Fibroblast of villous mesenchyme (primary cell): ENCODE measurements at places on chromosomes 2 and 18.

GRCh38 chr2:196167666-196168065 is 3.7 kb downstream of the STK17B start:
- peak; percentile 18 for DNase-seq

GRCh38 chr2:39275016-39275415 is 31.2 kb upstream of the CDKL4 start:
- no peak for DNase-seq

GRCh38 chr18:48459465-48459864 is 50.3 kb upstream of the ZBTB7C start:
- no peak for DNase-seq

GRCh38 chr18:66560094-66560493 is 43.8 kb downstream of the CDH19 start:
- no peak for DNase-seq

DNA sequence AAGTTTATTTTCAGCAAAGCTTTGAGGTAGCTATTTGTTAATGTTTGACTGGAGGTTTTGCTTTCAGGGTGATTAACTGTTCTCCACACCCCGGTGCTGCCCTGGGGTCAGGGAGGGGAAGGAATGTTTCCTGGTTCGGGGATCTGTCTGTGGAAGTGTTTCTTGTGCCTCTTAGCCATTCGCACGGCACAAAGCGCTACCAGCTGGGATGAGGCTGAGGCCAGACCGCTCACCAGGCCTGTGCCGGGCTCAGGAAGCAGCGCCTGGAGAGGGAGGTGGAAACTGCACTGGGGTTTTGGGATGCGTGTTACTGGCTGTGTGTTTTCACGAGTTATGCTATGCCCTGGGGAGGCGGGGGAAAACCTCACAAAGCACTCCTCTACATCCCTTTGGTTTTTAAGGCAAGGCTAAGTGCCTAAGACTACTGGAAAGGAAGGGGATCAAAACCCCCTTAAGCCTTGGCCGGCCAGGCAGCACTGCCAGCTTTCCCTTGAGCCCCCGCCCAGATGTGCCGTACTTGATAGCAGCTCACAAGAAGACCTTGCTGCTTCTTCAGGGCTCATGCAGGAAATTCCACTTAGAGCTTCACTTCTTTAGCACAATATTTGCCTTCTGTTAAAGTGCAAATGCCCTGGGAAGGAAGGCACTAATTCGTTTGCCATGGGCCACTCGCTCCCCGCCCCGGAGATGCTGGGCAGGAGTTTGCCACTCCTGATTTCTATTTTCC is 65.7 kb upstream of the CNGA3 start:
- peak; percentile 37 for DNase-seq

DNA sequence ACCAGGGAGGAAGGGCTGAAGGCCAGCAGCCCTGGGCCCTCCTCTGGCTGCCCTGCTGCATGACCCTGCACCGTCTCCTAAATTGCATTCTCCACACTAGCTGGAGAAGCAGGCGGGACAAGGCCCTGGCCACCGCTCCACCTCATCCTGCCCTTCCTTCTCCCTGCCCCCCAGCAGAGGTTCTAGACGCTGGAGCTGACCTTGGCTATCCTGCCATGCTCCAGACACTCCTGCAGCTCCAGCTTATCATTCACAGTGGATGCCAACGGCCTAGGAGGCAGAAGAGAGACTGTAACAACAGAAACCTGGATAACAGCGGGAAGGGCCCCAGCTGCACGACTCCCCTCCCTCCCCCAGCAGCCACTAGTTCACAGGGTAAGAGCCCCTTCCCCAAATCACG is 68.4 kb upstream of the POMC start:
- DNase-seq: no peak

- no peak for DNase-seq
Measured at GRCh38 chr2:120637847-120638246, 97.8 kb upstream of the GLI2 start.

DNA sequence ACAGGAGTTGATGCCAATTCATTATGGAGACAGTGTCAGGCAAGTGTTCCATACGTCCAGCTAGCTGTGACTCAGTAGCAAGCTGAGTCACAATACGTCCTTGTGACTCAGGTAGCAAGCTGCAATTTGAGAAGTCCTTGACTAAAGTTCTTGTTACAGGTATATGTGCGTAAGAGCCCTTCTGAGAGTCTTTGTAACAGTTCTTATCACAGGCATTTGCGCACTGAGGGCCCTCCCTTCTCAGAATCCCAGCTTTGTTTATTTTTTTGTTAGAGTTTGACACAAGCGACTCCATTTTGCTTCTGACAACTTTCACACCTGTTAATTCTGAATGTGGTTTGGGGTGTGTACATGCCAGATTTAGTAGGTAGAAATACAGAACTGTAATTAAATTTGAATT is 20.1 kb upstream of the ACMSD start:
- no peak for DNase-seq

DNA sequence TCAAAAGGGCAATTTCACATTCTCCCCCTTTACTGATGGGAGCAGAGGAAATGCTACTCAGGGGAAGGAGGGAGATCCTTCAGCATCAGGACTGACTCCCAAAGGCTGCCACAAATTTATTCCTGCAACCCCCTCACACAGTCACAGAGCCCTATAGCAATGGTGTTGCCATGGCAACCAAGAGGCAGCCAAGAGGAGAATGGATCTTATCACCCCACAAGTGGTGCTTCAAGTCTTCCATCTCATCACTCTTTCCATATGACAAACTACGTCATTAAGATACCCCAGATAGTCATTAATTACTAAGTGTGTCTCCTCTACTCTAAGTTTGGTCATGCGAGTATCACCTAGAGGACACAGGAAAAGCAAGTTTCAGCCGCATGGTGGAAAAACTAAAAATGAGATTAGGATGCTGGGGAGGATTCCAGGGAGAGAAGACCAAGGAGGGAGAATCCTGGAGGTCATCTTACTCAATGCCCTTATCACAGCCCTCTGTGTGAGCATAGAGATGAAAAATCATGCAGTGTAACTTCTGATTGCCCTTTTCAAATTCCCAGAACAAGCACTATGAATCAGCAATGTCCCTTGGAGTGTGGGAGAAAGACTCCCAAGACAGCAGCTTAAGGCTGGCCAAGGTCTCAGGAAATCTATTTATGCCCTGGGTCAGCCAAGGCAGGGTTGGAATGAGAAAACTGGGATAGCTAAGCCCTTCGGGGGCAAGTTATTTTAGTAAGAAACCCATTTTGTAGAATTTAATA is 885.7 kb upstream of the KLHL29 start:
- no peak for DNase-seq

DNA sequence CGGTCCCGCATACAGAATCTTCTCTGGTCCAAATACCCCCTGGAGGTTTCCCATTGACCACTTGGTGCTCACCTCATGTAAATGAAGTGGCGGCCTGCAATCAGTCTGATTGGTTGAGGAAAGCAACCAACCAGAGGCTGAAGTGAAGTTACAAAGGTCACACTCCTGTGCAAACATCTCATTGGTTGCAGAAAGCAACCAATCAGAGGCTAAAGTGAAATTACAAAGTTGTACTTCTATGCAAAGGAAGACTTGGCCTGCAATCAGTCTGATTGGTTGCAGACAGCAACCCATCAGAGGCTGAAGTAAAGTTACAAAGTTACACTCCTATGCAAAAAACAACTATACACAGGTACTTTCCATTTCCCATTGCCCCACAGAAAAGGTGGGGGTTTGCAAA is 2.5 kb upstream of the SP100 start:
- DNase-seq: no peak

GRCh38 chr2:62415019-62415431 is 91.0 kb downstream of the TMEM17 start:
- no peak for DNase-seq

DNA sequence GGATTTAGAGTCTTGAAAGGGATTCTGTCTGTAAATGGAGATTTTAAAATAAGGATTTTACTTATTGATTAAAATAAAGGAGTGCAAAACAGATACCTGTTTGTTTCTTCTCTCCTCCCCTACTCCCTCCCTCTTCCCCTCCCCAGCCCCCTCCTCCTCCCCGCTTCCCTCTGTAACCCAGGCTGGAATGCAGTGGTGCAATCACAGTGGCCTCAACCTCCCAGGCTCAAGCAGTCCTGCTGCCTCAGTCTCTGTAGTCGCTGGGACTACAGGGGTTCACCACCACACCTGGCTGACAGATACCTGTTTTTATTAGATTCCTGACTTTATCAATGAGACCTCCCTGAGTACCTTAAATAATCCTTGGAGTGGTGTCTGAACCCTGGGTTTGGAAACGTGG is 57.1 kb downstream of the OXER1 start:
- peak; percentile 28 for DNase-seq

- DNase-seq: no peak
Measured at GRCh38 chr2:186716899-186717298, 23.0 kb downstream of the FAM171B start.
